T47D (cell line): ENCODE measurements at places on chromosomes 2 and 18.

DNA sequence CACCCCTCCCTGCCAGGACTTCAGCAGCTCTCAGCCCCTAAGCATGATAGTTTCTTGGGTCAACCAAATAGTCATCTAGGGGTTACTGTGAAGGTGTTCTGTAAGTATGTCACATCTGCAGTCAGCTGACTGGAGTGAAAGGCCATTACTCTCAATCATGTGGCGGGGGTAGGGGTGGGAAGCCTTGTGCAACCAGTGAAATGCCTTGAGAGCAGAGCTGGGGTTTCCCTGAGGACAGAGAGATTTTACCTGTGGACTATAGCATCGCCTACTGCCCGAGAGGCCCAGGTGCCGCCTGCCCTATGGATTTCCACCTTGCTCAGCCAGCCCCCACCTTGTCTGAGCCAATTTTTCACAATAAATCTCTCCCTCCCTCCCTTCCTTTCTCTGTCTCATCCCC lies 20.9 kb upstream of the KLF11 start:
- no peak for DNase-seq

DNA sequence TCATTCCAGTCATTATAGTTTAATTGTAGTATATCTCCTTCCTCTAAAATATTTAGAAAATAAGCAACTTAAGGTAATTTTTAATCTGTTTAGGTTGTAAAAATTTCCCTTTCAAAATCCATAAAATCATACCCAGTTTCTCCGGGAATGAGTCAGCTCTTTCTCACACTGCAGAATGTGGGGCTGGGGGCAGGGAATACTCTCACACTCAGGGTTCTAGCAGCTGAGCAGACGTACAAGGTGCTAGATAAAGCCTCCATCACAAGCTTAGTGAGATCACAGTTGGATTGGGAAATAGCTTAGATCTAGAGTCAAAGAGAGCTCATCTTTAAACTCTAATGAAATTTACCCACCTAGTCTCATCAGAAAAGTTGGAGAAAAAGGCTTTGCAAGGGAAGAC lies 79.9 kb upstream of the FAM237A start:
- no peak for DNase-seq

DNA sequence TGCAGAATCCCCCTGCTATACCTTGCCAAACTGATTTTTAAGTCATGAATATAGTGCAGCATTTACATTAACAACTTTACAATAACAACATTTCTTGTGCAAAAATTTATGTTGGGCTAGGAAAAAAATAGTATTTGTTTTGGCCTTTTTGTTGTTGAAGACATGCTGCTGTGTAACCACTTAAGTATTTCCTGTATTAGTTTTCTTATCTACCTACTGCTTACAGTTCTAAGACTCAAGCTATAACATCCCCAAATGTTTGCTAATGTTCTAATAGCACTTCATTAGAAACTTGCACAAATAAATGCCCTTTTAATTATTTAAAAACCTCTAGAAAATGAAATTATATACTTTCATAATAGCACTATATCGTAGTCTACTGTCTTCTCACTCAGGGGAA lies 154.3 kb upstream of the DOCK10 start:
- DNase-seq: no peak

DNA sequence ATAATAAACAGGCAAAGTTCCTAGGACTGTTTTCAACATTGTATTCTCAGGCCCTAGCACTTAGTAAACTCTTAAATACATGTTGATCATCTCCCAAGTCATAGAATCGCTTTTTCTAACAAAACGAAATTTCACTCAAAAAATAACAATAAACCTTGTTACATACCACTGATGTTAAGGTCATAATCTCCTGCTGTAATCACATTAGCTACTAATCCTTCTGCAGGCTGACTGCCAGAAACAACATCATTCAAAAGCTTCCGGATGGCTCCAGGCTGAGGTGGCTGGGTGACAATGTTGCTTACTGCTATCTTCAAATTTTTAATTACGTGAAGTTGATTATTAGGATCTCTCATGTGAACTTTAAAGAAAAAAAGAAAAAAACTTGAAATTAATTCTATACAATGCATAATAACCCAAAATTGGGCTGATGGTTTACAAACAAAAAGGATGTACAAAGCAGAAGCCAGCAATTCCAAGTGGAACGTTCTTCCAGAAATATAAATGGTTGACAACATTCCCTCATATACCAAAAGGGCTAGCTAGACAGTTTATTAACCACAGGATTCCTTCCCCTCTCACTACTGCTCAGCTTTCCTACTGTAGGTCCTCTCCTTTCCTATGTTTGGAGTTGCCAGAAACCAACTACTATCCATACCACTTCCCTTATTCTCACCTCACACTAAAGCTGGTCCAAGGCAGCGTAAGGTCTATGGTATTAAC lies 11.6 kb downstream of the TRAPPC8 start:
- DNase-seq: no peak

DNA sequence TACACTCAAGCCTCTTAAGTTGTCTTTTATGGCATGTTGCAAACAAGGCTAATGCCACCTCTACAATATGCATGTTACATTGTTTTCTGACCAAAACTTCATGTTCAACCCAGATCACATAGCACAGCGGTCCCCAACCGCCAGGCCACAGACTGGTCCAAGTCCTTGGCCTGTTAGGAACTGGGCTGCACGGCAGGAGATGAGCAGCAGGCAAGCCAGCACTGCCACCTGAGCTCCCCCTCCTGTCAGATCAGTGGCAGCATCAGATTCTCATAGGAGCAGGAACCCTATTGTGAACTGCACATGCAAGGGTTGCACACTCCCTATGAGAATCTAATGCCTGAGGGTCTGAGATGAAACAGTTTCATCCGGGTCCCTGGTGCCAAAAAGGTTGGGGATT lies 324.8 kb upstream of the CHAC2 start:
- DNase-seq: no peak

- DNase-seq: no peak
Measured at GRCh38 chr2:217892560-217892959, 110.2 kb downstream of the TNS1 start.

DNA sequence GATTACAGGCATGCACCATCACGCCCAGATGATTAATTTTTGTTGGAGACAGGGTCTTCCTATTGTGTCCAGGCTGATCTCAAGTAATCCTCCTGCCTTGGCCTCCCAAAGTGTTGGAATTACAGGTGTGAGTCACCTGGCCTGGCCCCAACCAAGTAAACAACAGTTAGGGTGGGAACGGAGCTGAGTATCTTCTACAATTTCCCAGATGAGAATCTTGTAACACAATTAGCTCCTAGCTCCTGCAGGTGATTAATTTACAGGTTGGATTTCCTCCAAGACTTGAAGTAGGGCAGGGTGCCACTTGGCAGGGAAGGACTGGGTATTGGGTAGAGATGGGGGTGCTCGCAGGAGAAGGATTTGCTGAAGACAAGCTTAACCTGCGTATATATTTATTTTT lies 17.8 kb downstream of the NLRC4 start:
- DNase-seq: no peak

GRCh38 chr2:106160786-106161261 lies 33.3 kb downstream of the UXS1 start:
- no peak for DNase-seq

DNA sequence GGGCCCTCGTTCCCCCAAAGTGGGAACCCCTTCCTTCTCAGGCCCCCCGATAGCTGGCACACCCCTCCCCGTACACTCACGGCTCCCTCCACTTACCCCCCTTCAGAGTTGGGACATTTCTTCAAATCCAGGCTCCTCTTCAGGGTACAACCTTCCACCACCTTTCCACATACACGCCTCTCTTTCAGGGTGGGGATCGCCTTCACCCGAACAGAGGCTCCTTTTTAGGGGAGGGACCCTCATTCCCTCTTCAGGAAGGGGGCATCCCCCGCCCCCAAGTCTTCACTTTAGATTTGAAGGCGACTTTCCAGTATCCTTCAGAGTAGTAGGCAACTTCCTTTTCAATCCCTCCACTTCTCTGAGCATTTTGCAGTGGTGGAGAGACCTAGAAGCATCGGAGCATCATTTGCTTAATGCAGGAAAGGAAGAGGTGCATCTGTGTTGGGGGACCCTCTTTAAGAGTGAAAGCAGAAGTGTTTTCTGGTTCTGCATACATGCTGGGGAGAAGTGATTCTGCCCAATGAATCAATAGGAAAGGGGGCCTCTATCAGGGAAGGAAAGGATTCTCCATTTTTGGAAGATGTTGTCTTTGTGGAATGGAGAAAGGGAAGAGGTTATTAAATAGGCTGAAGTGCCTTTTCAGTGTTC lies 845 bp downstream of the EML4 start:
- no peak for DNase-seq

DNA sequence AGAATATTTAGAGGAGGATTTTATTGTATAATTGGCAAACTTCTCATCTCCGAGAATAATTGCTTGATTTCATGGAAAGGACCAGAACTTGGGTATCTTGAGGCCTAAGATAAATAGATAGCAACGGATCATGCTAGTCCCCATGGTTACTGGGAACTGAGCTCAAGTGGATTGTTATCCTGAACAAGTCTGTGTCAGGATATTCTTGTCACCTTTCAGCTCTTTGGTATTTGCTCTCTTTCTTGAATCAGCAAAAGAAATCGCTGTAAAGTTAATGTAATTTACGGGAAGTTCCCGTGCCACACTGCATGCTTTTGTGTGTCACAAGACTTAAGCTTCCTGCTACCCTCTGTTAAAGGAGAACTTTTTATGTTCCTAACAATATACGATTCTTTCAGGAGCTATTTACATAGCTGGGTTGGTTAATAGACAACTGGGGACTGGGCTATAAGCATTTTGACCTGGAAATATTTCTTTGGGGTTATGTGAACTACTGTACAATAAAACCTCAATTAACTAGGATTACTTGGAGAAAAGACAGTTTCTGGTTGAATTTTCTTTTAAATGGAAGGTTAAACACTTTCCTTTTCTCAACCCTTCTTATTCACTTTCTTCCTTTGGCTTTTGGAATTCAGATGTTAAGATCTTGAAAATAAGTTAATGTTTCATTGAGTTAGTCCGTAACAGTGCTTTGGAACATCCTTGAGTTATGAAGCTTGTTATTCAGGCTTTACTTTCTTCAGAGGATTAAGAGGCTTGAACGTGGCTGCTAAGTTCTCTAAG lies 151.2 kb downstream of the FMNL2 start:
- no peak for DNase-seq

GRCh38 chr2:16661936-16662839 lies 3.4 kb downstream of the CYRIA start:
- DNase-seq: no peak

DNA sequence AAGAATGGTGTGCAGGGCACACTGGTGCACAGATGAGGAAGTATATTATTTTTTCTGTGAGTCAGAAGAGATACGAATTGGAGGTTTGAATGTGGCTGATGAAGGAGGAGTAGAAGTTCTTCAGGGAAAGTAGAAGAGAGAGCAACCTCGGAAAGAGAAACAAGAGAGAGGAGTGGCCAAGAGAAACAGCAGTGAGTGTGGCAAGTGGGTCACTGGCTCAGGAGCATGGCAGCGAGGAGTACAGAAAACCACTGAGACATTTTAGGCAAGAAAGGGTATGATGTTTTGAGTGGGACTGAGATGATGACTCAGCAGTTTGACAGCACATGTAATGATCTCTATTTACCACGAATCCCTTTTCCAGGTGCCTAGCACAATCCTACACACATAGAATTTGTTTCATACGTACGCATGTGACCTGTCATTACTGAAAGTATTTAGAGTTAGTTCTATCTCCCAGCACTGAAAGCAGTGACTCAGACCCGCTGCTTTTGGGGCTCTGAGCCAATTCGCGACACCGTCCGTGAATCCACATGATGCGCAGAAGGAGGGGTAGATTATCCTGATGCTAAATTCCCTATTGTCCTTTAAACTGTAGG lies 915.4 kb downstream of the DCDC2C start:
- DNase-seq: no peak

DNA sequence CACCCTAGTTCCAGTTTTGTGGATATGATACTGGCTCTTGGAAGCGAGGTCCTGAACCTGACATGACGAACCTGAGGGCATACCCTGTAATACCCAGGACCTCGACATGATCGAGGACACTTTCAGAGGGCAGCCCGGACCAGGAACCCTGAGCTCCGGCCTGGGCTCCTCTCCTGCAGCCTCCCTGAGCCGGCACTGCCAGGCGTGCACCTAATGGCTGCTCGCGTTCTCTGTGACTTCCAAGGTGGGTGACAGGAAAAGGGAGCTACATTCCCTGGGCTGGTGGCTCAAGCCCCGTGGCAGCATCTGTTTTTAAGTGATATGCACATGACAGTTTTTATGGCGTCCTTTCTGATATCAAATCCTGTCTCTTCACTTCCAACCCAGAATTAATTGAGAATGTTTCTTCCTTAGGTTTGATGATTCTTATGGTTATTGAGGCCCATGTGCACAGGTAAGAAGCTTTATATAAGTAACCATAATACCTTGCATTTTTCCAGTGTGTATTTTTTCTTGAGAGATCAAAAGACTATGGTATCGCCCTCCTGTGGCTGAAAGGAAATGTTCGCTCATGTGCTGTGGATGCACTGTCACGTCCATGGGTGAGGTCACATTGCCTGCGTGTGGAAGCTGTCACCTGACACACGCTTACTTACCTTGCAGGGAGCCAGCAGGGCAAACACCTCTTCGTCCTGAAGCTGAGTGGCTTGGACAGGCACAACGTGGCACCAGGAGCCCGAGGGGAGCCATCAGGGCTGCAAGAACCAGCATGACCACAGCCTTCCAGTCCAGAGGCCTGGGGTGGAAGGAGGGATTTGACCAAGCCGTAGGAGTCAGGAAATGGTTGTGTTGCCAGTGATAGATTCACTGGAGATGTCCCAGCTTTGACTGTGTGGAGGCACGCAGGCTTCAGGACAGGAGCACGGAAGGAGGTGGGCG lies 367.4 kb upstream of the MYT1L start:
- no peak for DNase-seq

DNA sequence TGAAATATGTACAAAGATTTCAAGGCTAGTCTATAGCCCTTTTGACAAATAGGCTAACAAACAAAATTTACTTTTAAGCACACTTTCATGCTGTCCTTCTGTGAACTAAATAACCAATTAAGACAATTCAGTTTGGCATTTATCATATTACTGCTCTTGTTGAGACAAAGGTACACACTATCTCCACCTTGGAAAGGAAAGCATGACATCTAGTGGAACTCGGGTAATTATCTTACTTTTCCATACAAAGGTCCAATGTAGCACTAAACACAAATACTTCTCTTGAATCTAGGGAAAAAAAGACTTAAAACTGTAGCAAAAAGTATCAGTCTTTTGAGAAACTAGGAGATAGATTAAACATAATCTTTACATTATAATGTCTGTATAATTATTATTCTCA lies 125.0 kb upstream of the CD226 start:
- DNase-seq: peak; percentile 42

DNA sequence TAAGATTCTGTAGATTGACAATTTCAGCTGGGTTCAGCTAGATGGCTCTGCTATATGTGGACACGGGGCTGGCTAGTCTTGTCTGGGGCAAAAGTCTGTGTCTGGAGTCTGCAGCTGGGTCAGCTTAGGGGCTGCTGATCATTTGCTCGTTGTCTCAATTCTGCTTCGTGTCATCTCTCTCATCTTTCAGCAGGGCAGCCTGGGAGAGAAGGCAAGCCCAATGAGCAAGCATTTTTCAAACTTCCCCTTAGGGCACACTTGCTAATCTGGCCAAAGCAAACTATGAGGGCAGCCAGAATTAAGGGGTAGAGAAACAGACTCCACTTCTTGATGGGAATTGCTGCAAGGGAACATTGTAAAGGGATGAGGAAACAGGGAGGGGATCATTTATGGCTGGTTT lies 462.6 kb downstream of the SLC4A3 start:
- peak; percentile 94 for DNase-seq

- DNase-seq: no peak
Measured at GRCh38 chr18:43680096-43680495, 402.8 kb upstream of the SYT4 start.
